ENCODE measurements at places on chromosomes 6 and 20.

DNA sequence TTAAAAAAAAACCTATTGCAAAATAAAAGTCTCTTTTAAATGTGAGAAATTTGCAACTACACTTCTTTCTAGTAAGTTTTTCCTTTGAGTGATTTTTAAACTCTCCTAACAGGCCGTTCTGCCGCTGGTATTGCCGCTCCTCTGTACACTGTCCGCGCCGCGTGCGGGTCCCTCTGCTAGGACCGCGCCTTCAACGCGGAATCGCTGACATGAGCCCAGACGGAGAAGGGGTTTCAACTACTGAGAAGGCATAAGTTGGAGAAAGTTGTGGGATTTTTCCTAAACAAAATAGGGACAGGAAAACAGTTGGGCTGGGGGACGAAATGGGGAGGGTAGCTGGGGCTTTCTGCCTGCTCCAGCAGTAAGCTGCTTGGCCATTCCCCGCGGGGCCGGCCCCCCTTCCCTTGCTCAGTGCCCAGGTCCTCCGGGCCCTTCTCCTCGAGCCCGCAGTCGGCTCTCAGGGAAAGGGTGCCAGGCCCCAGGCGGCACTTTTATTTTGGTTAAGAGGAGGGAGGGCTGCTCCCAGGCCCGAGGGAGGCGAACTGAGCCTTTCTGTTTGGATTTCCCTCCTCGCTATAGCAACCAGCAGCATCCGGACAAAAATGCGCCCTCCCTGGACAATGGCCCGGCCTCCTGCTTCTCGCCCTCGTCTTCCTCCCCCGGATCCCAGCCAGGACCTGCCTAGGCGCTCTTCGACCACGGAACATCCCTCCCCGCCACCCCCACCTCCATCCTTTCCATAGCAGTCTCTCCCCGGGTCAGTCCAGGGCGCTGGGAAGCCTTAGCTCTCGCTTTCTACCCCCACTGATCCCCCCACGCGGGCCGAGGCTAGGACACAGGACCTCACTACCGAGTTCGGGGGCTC lies 6.8 kb upstream of the POU3F2 start:
- DNase-seq = no peak

DNA sequence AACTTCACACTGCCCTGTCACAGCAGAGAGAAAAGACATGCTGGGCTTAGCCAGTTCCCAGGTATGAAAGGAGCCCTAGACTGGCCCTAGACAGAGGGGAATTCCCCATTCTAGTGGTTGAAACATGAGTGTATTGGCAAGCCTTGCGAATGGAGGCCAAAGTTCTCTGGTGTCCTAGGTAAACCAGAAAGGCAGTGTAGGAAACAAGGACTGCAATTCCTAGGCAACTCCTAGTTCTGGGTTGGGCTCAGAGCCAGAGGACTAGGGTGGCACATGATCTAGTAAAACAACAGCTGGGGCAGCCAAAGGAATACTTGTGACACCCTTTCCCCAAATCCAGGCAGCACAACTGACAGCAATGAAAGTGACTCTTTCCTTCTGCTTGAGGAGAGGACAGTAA lies 265.0 kb upstream of the EPHA7 start:
- DNase-seq = no peak

- DNase-seq = no peak
Measured at GRCh38 chr6:89120371-89120770, 2.5 kb upstream of the SRSF12 start.

DNA sequence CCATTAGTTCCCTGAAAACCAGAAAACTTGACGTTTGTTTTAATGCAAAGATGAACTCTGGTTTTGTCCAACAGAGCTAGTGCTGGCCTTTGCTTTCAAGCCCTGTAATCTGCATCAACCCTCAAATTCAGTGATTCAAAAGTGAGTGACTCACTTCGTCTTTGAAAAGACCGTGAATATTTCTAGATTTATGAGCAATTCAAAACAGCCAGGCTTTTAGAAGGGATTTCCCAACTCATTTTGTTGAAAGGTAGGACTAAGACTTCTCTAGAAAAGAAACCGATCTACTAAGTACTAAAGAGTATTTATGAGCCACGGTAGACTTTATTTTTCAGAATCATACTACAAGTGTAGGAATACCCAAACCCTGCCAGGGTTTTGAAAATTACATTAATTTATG lies 121.5 kb downstream of the UST start:
- no peak for DNase-seq

DNA sequence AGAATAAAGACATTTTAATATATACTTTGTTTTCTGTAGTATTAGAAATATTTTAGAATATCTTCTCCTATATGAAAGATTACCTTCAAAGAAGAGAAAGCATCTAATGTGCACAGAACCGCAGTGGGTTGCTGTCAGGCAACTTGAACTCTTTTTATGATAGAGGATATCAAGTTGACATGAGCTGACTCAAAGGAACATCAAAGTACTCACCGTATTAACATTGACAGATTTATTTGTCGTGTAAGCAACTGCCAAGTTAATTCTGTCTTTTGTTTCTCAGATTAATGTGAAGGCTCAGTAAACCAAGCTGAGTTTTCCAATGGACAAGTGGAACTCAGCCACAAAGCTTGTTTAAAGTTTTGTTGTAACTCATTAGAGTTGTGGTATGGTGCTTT lies 2.2 kb upstream of the GINM1 start:
- DNase-seq = no peak

DNA sequence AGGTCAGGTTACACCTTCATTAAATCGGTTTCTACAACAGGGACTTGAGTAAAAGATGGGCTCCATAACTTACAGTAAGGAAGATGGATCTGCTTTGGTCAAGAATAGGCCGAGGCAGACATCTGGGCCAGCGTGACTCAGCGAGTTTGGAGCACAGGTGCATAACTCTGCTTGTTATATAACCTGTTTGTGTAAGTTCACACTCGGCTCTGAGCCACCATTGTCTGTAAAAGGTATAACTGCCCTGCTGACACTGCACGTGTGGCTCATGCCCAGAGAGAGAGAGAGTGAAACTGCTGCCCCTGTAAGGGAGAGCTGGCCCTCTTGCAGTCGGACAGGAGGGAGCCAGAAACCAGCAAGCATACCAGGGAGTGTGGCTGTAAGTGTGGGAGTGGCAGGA lies 737.9 kb upstream of the SLC35B3 start:
- DNase-seq = no peak

GRCh38 chr6:15926256-15926655 lies 202.6 kb upstream of the MYLIP start:
- DNase-seq = no peak

GRCh38 chr6:14322841-14323240 lies 205.3 kb downstream of the CD83 start:
- DNase-seq = no peak
